T-cell (primary cell): ENCODE measurements at places on chromosomes 12 and 14. TPM values are rescaled to one million over a fixed set of nuclear protein-coding genes. Genes with fewer than 3 reads are reported as not detected.

The LRFN5 gene
- not detected for total RNA-seq

DNA sequence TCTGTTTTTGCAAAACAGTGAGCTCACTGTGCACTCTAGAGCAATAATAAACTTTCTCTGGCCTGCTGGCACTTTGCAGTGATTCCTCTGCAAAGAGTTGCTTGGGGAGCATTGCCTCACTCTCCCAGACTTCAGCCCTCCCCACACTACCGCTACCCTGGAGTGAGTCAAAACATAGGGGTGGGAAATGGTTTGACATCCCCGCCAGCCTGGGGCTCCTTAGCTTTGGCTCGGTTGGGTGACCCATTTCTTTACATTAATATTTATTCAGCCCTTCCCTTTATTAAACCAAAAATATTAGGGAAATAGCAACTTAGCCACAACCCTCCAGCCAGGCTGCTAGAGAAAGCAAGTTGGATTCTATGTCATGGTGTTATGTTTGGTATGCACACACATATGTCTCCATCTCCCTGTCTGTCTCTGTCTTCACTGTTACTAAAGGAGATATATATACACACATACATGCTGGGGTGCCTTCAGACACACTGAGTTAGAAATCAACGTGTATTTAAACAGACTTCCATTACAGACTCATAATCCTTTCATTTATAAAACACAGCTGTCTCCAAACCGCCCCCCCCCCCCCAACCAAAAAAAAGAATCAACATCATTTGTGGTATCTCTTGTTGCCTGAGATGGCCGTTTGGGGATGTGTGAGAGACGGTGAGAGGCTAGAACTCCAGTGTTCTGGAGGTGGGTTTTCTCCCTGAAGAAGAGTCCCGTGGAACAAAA lies 3.4 kb upstream of the IRF2BPL start:
- H3K27me3 ChIP-seq, result no peaks in the 10 kb centered on the region
- no peak for DNase-seq
- no peak overlapping the region for H3K4me3 ChIP-seq
- no peaks in the 10 kb centered on the region for H3K36me3 ChIP-seq
- H3K4me1 ChIP-seq, result peaks cover 40% of the 10 kb centered on the region
- peak overlapping the region; percentile 100 for H3K27ac ChIP-seq

The NUAK1 gene
- total RNA-seq, result 0.26 TPM

GRCh38 chr12:9880532-9881078 lies 684 bp upstream of the KLRF2 start:
- no peaks in the 10 kb centered on the region for H3K36me3 ChIP-seq
- H3K4me3 ChIP-seq, result no peak overlapping the region
- H3K27me3 ChIP-seq, result no peaks in the 10 kb centered on the region
- H3K4me1 ChIP-seq, result peaks cover 4% of the 10 kb centered on the region
- H3K27ac ChIP-seq, result no peak overlapping the region
- no peak for DNase-seq

DNA sequence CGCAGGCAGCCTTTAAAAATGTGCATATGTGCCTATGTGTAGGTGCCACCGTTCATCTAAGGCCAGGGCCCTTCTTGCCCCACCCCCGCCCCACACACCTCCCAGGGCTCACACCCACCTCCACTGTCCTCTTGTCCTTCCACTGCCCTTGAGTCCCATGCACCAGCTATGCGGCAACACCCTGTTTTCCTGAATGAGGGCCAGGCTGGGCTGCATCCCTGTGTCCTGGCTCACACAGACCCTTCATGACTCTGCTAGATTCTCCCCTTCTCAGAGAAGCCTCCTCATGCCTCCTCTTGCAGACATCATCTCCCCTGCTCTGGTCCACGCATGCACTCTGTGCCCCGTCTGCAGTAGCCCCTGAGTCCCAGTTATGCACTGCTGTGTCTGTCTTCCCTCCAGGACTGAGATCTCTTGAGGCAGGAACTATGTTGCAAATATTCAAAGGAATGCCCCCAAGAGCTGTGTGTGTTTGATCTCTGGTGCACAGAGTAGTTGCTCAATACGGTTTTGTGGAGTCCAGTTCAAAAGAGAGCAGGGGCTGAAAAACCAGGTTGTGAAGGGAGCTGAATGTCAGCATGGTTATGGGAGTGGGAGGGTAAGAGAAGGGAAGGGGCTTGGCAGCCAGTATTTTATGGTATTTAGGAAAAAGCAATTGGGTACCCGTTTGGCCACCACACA lies 47.3 kb upstream of the ESRRB start:
- no peaks in the 10 kb centered on the region for H3K4me1 ChIP-seq
- H3K27me3 ChIP-seq, result peaks cover 5% of the 10 kb centered on the region
- no peak overlapping the region for H3K4me3 ChIP-seq
- H3K36me3 ChIP-seq, result no peaks in the 10 kb centered on the region

- DNase-seq, result no peak
- no peaks in the 10 kb centered on the region for H3K36me3 ChIP-seq
- no peak overlapping the region for H3K4me3 ChIP-seq
- no peak overlapping the region for H3K27ac ChIP-seq
- no peaks in the 10 kb centered on the region for H3K27me3 ChIP-seq
- no peaks in the 10 kb centered on the region for H3K4me1 ChIP-seq
Measured at GRCh38 chr12:41656454-41656853, 468.3 kb downstream of the PDZRN4 start.

GRCh38 chr12:94750864-94751263 lies 100.5 kb upstream of the TMCC3 start:
- H3K27me3 ChIP-seq, result no peaks in the 10 kb centered on the region
- H3K4me3 ChIP-seq, result no peak overlapping the region
- DNase-seq, result no peak
- no peaks in the 10 kb centered on the region for H3K36me3 ChIP-seq
- H3K4me1 ChIP-seq, result no peaks in the 10 kb centered on the region

The PLEKHD1 gene
- 0.44 TPM for total RNA-seq

DNA sequence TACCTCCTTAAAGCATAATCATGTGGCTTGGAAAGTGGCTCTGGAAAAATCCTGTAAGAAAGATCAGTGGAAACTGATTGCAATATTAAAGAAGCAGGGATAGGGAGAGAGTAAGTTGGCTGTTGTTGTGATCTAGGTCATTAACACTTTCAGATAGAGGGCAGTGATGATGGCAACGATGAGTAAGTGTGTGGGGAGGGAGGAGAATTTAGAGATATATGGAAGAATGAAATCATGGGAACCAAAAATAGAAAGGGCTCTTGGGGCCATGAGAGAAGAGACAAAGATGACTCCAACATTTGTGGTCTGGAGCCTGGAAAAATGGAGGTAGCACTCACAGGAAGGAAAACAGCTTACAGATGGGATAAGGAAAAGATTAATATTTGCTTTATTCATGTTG lies 23.3 kb downstream of the SNRPF start:
- no peak for DNase-seq
- no peaks in the 10 kb centered on the region for H3K36me3 ChIP-seq
- no peaks in the 10 kb centered on the region for H3K4me1 ChIP-seq

DNA sequence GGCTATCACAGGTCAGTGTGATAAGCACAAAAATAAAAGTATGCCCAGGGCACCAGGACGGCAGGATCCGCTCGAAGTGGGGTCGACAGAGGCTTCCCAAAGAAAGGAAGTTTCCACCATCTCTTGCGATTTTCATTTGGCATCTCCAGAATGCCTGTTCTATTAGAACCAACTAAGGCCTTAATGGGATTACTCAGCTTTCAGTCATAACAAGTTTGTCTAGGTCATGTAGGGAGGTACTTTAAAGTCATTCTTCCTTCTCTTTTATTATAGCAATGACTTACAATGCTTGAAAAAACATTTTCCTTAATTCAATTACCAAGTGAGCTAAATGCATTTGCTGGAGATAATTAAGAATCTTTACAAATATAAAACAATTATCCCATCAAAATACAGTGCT lies 83.6 kb upstream of the DIO3 start:
- H3K36me3 ChIP-seq, result no peaks in the 10 kb centered on the region
- no peaks in the 10 kb centered on the region for H3K4me1 ChIP-seq
- no peaks in the 10 kb centered on the region for H3K27me3 ChIP-seq
- H3K4me3 ChIP-seq, result no peak overlapping the region
- H3K27ac ChIP-seq, result no peak overlapping the region
- no peak for DNase-seq

- H3K4me3 ChIP-seq, result no peak overlapping the region
- H3K27me3 ChIP-seq, result no peaks in the 10 kb centered on the region
- no peak for DNase-seq
- no peak overlapping the region for H3K27ac ChIP-seq
- H3K36me3 ChIP-seq, result no peaks in the 10 kb centered on the region
Measured at GRCh38 chr12:69512820-69513219, 42.6 kb downstream of the FRS2 start.

DNA sequence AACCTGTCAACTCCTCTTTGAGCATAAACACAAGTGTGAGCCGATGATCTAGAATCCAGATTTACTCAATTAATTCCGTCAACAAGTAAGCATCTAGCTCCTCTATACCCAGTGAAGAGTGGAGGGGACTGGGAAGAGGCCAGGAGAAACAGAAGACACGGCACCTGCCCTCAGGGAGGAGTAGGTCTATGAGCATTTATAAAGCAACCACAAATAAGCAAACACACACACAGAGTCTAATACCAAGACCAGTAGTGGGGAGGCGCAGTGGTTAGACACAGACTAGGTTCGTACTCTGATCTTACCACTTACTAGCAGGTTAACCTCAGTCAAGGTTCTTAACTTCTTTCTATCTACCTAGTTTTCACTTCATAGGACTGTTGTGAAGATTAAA lies 5.9 kb upstream of the FOXN3 start:
- H3K27me3 ChIP-seq, result peaks cover 2% of the 10 kb centered on the region
- H3K36me3 ChIP-seq, result no peaks in the 10 kb centered on the region
- H3K4me3 ChIP-seq, result no peak overlapping the region

GRCh38 chr12:1769809-1770494 lies 50.4 kb upstream of the LRTM2 start:
- no peak overlapping the region for H3K4me3 ChIP-seq
- H3K36me3 ChIP-seq, result peaks cover 14% of the 10 kb centered on the region
- no peak for DNase-seq
- H3K27me3 ChIP-seq, result no peaks in the 10 kb centered on the region

DNA sequence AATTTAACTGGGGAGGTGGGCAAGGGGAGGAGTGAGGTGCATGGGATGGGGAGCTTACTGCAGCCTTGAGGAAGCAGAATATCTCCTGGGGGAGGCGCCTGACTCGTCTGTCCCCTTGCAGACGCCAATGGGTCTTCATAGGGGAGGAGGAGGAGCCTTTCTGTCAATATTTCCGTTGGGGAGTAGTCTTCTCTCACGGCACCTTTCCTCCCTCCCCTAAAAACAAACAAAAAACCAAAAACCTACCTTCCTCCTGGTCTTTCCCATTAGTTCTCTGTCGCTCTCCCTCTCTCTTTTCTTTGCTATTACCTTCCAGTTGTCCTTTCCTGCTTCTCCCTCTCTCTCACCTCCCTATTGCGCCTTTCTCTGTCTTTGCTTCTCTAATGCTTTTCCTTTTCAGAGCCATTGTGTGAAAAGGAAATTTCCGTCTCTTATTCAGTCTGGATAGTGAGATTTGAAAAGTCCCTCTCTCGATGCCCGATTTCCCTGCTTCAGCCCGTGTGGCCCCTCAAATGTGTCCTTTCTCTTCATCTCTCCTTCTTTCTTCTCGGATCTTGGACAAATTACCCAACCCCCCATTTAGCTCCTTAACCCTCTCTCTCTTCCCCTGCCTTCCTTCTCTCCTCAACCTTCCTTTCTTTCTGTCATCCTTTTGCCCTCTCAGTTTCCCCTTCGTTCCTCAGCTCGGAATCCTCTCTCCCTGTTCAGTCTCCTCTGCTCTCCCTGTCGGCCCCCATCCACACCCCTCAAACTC lies 5.9 kb downstream of the GPR84 start:
- H3K27ac ChIP-seq, result peak overlapping the region; percentile 77
- no peaks in the 10 kb centered on the region for H3K27me3 ChIP-seq
- H3K4me1 ChIP-seq, result peaks cover 9% of the 10 kb centered on the region
- no peak for DNase-seq

The ARHGAP9 gene
- 198 TPM for total RNA-seq

The SLC7A8 gene
- total RNA-seq, result 5.9 TPM

- no peak overlapping the region for H3K27ac ChIP-seq
- peaks cover 2% of the 10 kb centered on the region for H3K4me1 ChIP-seq
- peaks cover 5% of the 10 kb centered on the region for H3K36me3 ChIP-seq
- DNase-seq, result no peak
- H3K27me3 ChIP-seq, result no peaks in the 10 kb centered on the region
- no peak overlapping the region for H3K4me3 ChIP-seq
Measured at GRCh38 chr14:73935666-73936065, 14.2 kb downstream of the FAM161B start.

DNA sequence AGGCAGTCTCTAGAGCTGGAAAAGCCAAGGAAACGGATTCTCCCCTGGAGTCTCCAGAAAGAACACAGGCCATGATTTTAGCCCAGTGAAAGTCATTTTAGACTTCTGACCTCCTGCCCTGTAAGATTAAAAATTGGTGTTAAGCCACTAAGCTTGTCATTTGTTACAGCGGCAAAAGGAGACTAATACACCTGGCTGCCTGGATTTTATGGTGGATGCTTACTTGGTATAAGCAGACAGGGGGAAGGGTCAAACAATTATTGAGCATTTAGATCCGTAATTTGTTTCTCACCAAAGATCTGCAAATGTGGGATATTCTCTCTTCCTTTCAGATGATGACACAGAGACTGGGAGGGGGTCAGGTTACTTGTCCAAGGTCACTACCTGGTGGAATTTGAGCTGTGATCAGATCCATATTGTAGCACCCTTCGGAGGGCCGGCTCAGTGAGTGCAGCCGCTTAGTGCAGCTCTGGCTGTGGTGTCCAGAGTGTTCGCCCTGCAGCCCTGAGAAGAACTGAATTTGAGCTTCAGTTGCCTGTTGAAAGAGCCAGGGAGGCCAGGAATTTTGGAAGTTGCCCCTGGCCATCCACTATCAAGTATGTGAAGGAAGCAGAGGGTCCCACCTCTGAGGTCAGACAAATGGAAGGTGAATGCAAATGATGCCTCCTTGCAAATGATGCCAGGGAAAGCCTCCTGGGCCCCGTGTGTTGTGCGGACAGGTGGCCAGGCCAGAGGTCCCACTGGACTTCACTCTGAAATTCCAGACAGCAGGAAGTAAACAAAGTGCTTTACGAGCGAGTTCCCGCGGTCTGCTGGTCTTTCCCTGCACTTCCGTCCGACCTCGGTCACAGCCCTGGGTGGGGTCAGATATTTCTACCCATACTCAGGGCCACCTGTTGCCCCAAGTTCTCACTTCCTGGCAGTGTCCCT lies 15.1 kb downstream of the GLRX5 start:
- no peaks in the 10 kb centered on the region for H3K27me3 ChIP-seq
- no peaks in the 10 kb centered on the region for H3K4me1 ChIP-seq
- H3K36me3 ChIP-seq, result no peaks in the 10 kb centered on the region
- no peak for DNase-seq
- H3K27ac ChIP-seq, result no peak overlapping the region

GRCh38 chr14:90924621-90925340 lies 108.6 kb upstream of the TTC7B start:
- no peaks in the 10 kb centered on the region for H3K4me1 ChIP-seq
- no peak for DNase-seq
- no peak overlapping the region for H3K4me3 ChIP-seq

- no peaks in the 10 kb centered on the region for H3K36me3 ChIP-seq
- H3K4me1 ChIP-seq, result no peaks in the 10 kb centered on the region
- H3K4me3 ChIP-seq, result no peak overlapping the region
Measured at GRCh38 chr14:72608391-72609204, 285.3 kb downstream of the DPF3 start.
